Stimulated activated CD8-positive, alpha-beta memory T cell treated with anti-CD3 and anti-CD28 coated beads, Interleukin-7, amount 100 ng/mL, for 1 hour (primary cell): ENCODE measurements at places on chromosomes 4 and X.

DNA sequence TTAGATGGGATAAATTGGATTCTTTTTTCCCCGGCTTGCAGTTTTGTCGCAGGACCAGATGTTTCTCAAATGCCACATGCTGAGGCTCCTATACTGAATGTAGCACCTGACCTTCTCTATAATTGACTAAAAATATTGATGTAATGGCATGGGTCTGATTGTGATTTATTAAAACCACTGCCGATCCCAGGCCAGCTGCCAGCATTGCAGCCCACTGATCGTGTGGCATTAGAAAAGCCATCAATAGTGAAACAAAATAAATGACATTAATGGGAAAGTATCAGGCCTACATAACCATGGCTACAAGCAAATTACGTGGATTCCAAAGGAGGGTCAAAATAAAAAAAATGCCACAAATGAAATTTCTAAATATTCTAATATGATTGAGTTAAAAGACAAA lies 98.7 kb downstream of the MAB21L2 start:
- DNase-seq = no peak

DNA sequence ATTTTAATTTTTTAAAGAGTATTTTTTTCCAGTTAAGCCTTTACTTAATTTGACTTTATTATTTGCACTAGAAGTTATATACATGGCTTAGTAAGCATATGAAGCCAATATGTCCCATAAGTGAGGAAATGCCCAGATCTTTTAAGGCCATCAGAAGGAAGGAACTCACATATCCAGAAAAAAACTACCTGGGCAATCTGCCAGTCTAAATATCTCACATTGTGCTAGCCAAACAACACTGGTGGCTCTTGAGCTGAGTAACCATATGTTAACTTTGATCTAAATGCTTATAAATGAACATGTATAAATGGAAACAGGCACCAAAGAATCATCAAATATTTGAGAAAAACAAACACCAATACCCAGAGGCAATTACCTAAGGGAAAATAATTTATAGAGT lies 138.6 kb upstream of the APOOL start:
- no peak for DNase-seq

DNA sequence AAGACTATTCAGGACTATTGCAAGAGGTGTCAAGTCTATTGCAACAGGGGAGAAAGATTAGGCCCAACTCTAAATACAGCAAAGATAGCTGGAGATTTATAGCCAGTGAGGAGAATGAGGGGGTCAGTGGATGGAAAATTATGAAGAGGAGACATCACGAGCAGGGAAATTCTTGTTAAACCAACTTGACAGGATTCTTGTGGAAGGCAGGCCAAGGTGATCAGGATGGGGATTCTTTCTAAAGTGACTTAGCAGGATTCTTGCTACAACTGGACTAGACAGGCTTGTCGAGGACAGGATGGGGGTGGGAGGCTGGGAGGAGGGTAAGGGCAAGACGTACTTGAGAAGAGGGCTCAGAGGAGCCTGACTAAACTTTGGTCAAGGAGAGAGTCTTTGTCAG lies 89.0 kb downstream of the PHEX start:
- DNase-seq = no peak

DNA sequence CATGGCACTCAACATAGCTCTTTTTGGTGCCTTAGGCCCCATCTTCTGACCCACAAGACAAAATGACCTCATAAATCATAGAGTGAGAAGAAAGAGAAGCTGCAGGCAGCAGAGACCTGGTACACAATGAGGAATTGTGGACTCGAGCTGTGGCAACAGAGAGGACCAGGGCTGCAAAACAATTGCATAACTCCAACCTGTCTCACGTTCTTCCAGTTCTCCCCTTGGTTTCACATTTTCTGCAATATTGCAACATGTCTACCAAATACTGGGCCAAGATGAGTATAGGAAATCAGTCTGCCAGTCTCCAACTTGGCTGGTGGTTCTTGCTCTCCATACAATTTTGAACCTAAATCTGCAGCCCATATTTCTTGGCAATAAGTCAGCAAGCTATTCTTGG lies 105.3 kb downstream of the KDR start:
- no peak for DNase-seq

GRCh38 chr4:169309326-169309967 lies 38.7 kb upstream of the SH3RF1 start:
- no peak for DNase-seq

GRCh38 chr4:40718586-40718985 lies 31.2 kb upstream of the NSUN7 start:
- DNase-seq = no peak

DNA sequence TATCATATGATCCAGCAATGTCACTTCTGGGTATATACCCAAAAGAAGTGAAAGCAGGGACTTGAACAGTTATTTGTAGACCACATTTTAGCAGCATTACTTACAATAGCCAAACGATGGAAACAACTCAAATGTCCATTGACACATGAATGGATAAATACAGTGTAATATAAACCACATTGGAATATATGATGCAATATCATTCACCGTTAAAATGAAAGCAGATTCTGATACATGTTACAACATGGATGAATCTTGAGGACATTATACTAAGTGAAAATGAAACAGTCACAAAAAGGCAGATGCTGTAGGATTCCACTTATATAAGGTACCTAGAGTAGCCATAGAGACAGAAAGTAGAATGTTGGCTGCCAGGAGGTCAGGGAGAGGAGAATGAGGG lies 130.5 kb upstream of the SMAD1 start:
- DNase-seq = no peak

DNA sequence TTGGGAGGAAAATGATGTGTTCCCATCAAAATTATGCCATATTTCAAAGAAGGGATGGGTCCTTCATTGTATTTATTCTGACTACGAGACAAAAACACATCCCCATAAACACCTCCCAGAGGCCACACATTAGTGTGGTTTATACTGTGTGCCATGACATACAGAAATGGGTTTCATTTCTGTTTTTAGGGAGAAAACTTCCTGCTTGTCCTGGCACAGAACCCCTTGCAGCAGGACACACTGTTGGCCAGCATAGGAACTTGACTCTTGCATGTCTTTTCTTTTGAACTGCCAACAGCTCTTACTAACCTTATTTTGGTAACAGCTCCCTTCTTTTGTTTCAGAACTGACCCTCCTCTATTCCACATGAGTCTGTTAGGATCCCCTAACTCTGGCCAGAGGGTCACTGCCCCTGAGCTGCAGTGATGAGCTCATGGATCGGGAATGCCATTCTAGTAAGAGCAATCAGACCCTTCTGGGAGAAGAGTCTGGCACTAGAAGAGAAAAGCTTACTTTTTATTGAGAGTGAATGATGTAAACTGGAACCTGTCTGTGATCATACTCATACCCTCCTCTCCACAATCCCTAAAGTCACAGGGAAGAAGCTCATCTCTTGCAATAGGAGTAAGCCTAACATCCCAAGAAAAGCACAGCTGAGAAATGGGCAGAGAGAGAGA lies 86.4 kb downstream of the SMIM20 start:
- no peak for DNase-seq

GRCh38 chrX:130186651-130187050 lies 14.9 kb downstream of the RAB33A start:
- DNase-seq = no peak
